ENCODE measurements at places on chromosomes 5 and 9.

- peak; percentile 86 for DNase-seq
Observed at GRCh38 chr5:139982157-139982974, 60.7 kb downstream of the NRG2 start.

- no peak for DNase-seq
Observed at GRCh38 chr9:72952914-72953313, at the start of gene ALDH1A1. Gene ALDH1A1 (minus strand): TSS chr9:72953053. CDS start chr9:72953000, 53 bp downstream.

DNA sequence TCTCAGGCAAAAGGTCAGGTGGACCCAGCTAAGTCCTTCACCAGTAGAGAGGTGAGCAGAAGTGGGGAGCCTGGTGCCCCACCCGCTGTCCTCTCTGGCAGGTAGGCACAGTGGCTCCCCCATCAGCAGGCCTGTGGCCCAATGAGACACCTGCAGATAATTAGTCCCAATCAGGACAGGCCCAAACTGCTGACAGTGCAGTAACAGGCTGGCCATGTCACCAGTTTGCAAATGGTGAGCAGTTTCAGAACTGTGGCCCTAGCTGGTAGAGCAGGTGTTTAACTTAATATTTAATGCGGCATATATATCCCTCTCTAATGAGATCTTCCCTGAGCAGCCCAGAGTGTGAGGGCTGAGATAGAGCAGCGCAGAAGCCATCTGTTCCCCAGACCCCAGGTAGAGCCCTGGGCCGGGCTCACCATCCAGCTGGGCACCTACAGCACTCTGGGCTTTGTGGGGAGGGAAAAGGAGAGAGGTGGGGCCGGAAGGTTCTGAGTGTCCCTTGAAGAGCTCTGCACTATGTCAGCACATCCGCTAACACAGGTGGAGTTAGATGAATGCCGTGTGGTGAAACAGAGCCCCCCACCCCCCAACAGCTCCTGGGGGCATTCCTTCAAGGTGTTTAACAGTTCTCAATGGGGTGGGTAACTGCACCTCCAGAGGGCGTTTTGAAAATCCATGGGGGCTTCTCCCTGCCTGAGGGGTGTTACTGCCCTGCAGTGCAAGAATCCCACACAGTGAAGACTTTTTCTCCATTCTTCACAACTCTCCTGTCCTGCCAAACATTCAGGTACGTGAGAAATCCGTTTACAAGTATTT lies 120.5 kb downstream of the PAX5 start:
- no peak for DNase-seq

- DNase-seq, result no peak
Observed at GRCh38 chr5:54531546-54531945, 14.0 kb downstream of the SNX18 start.

DNA sequence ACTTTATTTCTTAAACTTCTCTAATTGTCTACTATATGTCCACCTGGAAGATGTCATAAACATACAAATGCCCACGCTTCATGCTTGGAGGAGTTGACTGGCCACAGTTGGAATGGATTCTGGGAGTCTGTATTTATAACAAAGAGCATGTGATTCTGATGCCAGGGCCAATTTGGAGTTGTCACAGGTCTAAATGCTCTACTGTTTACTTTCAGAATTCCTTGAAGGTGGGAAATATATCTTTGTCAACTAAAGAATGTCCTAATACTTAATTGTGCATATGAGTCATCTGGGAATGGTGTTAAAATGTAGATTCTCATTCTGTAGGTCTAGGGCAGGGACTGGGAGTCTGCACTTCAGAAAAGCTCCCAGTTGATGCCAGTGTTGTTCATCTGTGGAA lies 196.1 kb downstream of the ANXA1 start:
- DNase-seq, result no peak

DNA sequence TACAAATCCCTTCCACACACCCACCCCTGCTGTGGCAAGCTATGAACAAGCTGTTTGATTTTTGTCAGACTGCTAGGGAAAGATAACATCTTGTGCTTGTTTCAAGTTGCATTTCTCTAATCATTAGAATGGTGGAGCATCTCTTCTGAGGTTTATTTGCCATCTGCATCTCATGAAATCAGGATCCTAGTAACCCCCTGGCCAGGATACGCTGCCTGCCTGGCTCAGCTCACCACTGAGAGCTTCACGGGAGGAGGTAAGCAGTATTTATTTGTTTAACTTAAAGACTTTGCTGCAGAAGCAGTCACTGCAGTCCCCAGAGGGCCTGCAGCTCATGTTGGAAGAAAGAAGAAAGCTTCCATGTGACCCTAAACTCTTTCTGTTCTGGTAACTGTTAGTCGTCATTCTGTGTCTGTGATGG lies 83.3 kb upstream of the CXCL14 start:
- no peak for DNase-seq

DNA sequence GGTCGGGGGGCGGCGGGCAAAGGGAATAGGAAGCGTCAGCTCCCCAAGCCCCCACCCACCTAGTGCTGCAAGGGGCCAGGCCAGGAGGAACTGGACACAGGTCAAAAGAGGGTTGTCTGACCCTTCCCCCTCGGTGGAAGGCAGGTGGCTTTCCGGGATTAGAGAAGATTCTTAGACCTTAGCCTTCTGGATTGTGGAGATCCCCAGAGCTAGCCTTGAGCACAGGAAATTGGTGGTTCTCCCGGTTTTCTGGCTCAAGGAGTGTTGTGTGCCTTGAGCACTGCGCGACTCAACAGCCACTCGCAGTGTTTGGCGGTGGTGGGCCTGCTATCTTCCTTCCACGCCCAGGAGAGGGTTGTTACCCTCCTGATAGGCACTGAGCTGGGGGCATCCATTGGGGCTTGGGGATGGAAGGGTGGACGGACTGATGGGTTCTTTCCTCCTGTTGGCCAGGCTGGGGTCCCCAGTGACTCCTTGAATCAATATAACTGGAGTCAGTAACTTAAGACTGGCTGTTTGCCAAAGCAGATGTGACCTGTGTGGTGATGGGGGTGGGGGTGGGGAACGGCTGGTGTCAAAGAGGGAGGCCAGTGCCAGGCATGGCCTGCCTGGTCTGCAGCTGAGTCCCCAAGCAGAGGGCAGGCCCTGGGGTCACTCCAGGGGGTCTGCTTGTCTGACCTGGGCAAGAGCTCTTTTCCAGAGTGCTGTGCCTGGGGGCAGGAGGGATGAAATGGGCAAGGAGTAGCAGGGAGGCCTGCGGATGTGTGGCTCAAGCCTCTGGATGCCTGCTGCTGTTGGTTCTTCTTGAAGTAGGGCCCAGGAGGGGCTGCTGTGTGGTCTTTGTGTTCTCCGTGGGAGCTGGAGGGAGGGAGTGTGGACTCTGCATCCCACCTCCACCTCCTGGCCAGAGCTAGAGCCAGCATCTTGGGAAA lies 2.1 kb downstream of the FGF18 start:
- DNase-seq, result no peak

All from omental fat pad (tissue), 4 donors.